NCI-H2171 treated with DMSO at 0.1 percent for 48 hours (cell line): ENCODE measurements at places on chromosomes 4 and X.

DNA sequence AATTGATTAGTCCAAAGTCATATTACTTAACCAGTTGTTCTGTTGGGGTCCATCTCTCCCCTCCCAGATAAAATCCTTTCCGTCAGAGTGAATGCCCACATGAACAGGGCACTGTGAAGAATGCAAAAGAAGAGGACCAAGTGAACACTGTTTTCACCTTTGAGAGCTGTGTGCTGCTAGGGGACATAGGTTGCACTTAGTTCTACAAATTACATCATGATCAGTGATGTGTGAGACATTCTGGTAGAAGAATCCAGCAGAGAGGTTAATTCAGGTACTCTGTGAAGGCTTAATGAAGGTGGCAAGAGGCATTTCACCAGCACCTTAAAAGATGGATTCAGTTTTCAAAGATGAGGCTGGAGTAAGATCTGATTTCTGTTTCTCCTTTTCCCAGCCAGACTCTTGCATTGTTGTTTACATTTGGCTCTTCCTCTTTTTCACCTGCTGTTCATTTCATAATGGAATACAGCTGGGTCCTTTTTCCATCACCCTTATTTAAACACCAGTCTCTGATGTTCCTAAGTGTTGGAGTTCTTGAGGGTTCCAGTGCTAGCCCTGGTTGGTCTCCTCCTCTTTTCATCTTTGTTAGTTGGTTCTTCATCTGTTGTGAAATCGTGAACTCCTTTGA is 10.9 kb downstream of the GAB1 start:
- DNase-seq, result no peak

- no peak for DNase-seq
Measured at GRCh38 chr4:147326591-147326990, 154.3 kb upstream of the EDNRA start.

- no peak for DNase-seq
Measured at GRCh38 chr4:2304877-2305561, 43.1 kb upstream of the MXD4 start.

DNA sequence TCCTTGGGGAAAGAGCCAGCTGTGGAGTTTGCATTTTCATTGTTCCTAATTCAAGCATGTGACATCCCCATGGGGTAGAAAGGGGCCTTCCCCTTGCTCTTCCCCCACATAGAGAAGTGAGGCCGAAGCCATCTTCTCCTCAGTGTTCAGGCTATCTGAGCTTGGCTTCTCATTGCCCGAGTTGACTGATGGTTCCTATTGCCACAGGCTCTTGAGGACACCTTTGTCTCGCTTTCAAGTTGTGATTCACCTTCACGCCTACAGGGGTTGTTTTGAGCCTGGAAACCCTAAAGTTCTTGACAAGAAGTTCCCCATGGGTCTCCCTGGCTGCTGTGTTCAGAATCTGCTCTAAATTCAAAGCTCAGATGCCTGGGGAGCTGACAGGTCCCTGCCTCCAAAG is 25.0 kb downstream of the CCNQ start:
- DNase-seq, result no peak

GRCh38 chr4:136935305-136935704 is 597.0 kb downstream of the PCDH18 start:
- no peak for DNase-seq

DNA sequence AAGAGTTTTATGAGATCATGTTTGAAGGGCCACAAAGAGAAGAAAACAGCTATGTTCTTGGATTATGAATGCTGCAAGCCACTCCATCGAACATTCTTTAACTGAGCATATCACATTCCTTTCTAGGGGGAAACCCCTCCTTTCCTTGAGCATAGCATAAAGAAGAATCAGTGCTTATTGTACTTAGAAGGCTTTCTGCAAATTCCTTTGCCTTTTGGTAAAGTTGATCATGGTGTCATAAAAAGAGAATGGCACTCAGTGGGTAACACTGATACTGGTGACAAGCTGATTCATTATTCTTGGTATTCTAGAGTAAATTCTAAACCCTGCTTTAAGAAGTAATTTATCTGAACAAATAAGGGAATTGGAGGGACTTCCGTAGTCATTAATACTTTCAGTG is 88.5 kb upstream of the GPR34 start:
- no peak for DNase-seq

DNA sequence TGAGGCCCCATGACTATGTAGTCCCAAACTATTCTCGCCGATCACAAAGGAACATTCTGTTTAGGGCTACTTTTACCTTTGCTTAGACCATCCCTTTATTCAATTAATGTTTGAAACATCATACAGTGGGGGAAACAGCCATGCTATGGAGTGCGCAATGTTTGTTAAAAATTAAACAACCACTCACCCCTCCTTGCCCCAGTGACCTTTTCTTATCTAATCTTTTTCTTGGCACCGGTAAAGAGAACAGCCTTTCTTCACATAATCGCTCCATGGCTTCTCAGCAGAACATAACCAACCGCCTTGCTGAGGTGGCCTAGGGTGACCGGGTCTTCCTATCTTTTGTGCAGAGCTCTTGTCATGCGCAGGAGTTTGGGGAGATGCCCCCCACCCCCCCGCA is 152.6 kb downstream of the VCX3A start:
- DNase-seq, result no peak

- no peak for DNase-seq
Measured at GRCh38 chr4:338759-339097, 1.1 kb downstream of the ZNF141 start.
